CD4-positive, alpha-beta T cell treated with Interleukin-15 for 1 hour (primary cell): ENCODE measurements at places on chromosomes 2 and 18.

- no peak for DNase-seq
Observed at GRCh38 chr2:178426388-178426787, 24.6 kb downstream of the PRKRA start.

GRCh38 chr2:65429786-65430602 is 2.4 kb downstream of the SPRED2 start:
- no peak for DNase-seq

- DNase-seq, result no peak
Observed at GRCh38 chr2:150043172-150043500, 444.3 kb downstream of the RND3 start.

DNA sequence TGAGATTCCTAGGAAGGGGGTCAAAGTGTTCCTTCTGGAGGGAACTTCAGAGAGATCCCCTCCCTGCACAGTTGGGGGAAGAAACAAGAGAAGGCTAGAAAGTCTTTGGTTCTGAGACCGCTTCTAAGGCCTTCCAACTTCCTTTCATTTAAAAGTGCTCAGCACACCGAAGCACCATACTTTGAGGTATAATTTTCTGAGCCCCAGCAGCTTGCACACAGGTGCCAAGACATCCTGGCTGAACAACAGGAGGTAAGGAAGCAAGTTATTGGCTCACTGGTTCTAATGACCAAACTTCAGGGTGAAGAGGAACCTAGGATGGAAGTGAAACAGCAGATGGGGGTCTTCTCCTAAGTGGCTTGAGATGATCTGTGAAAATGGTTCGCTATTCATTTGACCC is 19.2 kb downstream of the TMEM177 start:
- DNase-seq, result no peak

- no peak for DNase-seq
Observed at GRCh38 chr2:31256611-31257382, 22.8 kb downstream of the EHD3 start.

DNA sequence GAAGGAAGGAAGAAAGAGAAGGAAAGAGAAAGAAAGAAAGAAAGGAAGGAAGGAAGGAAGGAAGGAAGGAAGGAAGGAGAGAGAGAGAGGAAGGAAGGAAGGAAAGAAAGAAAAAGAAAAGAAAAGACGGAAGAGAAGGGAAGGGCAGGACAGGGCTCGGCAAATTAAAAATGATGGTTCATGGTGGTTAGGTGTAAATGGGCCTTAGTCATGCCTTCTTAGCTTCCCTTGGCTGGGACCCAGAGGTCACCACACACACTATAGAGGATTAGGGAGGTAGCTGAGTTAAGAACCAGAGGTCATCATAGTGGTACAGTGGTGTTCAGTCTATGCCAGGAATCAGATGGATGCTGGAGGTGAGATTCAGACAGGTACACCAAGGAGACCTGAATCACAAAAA is 9.3 kb upstream of the ATL2 start:
- DNase-seq, result no peak
